Neural cell (in vitro differentiated cells): ENCODE measurements at places on chromosomes 2 and 18. TPM values are rescaled to one million over a fixed set of nuclear protein-coding genes. Genes with fewer than 3 reads are reported as not detected.

Gene DTNB
- polyA plus RNA-seq: 22.5 and 37.4 TPM in 2 replicates

Gene CKAP2L
- polyA plus RNA-seq: 0.78 and 1.5 TPM in 2 replicates

Gene ZBTB7C
- 2.4 and 6.5 TPM in 2 replicates for polyA plus RNA-seq

Gene MDH1B
- polyA plus RNA-seq: 11.7 and 17.8 TPM in 2 replicates

Gene DSG2
- polyA plus RNA-seq: 0.94 and 1.1 TPM in 2 replicates

Gene FKBP1B
- 154 and 183 TPM in 2 replicates for polyA plus RNA-seq

Gene AKAIN1
- polyA plus RNA-seq: not detected in 2 replicates

Gene HRH4
- 0.12 TPM in 1 of 2 replicates, not detected in the other for polyA plus RNA-seq

Gene TUBA4B
- not detected in 2 replicates for polyA plus RNA-seq

Gene SAG
- 1.1 TPM in 1 of 2 replicates, not detected in the other for polyA plus RNA-seq

Gene RBFA
- 78.1 and 86.8 TPM in 2 replicates for polyA plus RNA-seq

Gene IL36G
- not detected in 2 replicates for polyA plus RNA-seq

Gene DYNAP
- polyA plus RNA-seq: not detected in 2 replicates

Gene MEP1B
- not detected in 2 replicates for polyA plus RNA-seq

Gene KLHL14
- 0.33 and 0.90 TPM in 2 replicates for polyA plus RNA-seq

Gene MAPRE3
- 69.2 and 87.1 TPM in 2 replicates for polyA plus RNA-seq

Gene ZNF385B
- polyA plus RNA-seq: 0.30 and 0.31 TPM in 2 replicates

Gene STK11IP
- polyA plus RNA-seq: 54.9 and 55.0 TPM in 2 replicates

Gene SPHKAP
- polyA plus RNA-seq: 1.7 and 2.3 TPM in 2 replicates

Gene ZNF407
- 2.9 and 3.8 TPM in 2 replicates for polyA plus RNA-seq

Gene FECH
- 12.5 and 17.1 TPM in 2 replicates for polyA plus RNA-seq

Gene NTSR2
- not detected in 2 replicates for polyA plus RNA-seq

Gene RNU2-63P
- polyA plus RNA-seq: not detected in 2 replicates

Gene DNAJC5G
- polyA plus RNA-seq: not detected in 2 replicates

Gene ADGRF3
- 0.12 and 0.42 TPM in 2 replicates for polyA plus RNA-seq

Gene C1QL2
- not detected in 2 replicates for polyA plus RNA-seq

Gene PJVK
- polyA plus RNA-seq: 3.6 and 5.5 TPM in 2 replicates

Gene CCDC68
- 0.26 and 0.30 TPM in 2 replicates for polyA plus RNA-seq

Gene FAM210A
- polyA plus RNA-seq: 9.6 and 11.5 TPM in 2 replicates

Gene CYS1
- polyA plus RNA-seq: not detected in 2 replicates

Gene FHOD3
- polyA plus RNA-seq: 19.4 and 22.3 TPM in 2 replicates

Gene C2orf78
- not detected in 2 replicates for polyA plus RNA-seq

Gene NLRC4
- not detected in 2 replicates for polyA plus RNA-seq

Gene DOCK10
- polyA plus RNA-seq: 0.37 and 2.9 TPM in 2 replicates

Gene CDH7
- polyA plus RNA-seq: 6.3 and 7.4 TPM in 2 replicates

Gene ACVR1
- polyA plus RNA-seq: 4.0 and 4.7 TPM in 2 replicates

Gene ITM2C
- 186 and 223 TPM in 2 replicates for polyA plus RNA-seq

Gene TUBB8B
- not detected in 2 replicates for polyA plus RNA-seq

Gene RNF152
- polyA plus RNA-seq: 22.9 and 31.1 TPM in 2 replicates

Gene HMSD
- not detected in 2 replicates for polyA plus RNA-seq

Gene ALPI
- not detected in 2 replicates for polyA plus RNA-seq

Gene DUSP2
- 1.5 and 2.1 TPM in 2 replicates for polyA plus RNA-seq

Gene CPLX4
- not detected in 2 replicates for polyA plus RNA-seq

Gene ERBB4
- polyA plus RNA-seq: 0.69 and 0.88 TPM in 2 replicates
